ENCODE measurements at places on chromosomes 6 and 20.

DNA sequence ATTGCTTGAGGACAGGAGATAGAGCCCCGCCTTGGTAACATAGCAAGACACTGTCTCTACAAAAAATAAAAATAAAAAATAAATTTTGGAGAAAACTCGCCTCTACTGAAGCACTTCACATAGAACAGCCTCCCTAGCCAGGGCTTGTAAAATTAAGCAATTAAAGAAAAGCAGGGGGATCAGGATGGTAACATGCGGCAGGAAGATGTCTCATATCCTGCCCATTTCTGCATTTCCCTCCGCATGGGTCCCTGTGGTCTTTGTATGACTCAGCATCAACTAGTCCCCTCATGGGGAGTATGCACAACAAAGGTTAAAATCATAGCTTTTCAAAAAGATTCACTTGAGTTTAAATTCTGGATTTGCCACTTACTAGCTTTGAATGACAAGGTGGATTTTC is 379.0 kb downstream of the EPHA7 start:
- no peak for DNase-seq

DNA sequence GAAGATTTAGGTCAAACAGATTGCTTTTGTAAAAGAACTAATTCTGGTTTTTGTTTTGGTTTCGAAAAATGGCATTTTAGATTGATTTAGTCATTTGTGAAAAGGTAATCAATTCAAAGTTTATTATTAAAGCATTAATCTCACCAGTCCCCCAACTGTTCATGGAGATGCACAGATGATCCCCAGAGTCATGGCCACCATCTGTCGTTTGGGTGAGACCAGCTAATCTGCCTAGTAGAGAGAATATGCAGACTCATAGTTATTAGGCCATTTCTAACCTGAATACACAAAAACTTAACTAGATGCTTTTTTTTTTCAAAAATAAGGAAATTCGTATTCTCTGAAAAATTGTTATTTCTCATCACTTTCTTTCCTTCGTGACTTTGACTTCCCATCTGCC is 58.1 kb downstream of the C6orf58 start:
- DNase-seq: no peak

GRCh38 chr6:149840345-149841075 is 23.6 kb downstream of the LRP11 start:
- peak; percentile 97 for DNase-seq

DNA sequence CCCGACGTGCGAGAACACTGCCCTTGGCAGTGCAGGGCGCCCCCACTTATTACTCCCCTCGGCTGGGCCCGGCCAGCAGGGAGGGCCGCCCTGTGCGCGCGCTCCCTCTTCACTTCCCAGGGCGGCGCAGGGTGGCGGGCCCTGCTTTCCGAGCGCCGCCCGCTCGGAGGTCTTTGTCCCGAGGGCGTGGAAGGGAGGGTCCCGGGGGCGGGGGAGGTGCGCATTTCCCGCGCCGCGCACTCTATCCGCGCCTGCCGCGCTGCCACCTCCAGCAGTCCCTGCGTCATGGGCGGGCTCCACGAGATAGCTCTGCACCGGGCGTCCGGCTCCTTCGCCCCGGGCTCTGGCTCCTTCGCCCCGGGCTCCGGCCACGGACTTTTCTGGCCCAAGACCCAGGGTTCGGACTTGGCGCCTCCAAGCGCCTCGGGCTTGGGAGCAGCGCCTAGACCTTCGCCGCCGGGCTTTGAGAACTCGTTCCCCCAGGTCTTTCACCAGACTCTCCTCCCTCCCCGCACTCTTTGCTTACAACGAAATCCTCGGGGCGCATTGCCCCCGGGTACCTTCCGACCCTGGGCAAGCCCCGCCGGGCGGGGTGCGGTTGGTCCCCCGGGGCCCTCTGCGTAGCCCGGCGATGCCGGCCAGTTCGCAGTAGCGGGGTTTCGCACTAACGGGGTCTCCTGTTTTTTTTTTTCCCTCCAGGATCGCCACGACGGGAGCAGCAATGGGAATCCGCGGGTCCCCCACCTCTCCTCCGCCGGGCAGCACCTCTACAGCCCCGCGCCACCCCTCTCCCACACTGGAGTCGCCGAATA is 1.6 kb downstream of the TFAP2C start:
- DNase-seq: peak; percentile 55

DNA sequence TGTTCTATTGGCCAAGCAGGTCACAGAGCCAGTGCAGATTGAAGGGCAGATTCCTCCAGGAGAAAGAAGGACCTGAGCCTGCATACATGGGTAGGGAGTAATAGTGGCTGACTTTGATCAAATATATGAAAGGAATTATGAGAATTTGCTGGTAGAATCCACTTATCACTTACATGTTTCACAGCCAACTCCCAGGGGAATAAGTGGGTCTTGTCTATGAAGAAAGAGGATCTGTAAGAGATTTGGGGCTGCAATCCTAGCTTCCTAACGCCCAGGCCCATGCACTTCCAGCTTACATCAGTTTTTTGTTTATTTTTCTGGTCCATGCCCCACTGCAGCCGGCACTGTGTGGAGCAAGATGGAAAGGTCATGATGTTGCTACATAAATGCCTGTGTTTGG is 107.9 kb upstream of the SYNDIG1 start:
- DNase-seq: no peak

DNA sequence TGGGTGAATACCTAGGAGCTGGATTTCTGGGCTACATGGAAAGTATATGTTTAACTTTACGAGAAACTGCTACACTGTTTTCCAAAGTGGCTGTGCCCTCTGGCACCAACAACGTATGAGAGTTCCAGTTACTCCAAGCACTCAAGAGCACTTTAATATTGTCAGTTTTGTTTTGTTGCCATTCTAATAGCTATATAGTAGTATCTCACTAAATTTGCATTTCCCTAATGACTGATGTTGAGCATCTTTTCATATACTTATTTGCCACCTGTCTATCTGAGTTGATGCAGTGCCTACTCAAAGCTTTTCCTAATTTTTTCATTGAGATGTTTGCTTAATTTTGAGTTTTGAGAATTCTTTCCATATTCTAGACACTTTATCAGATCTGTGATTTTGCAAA is 76.7 kb downstream of the IYD start:
- no peak for DNase-seq

- no peak for DNase-seq
Measured at GRCh38 chr6:18263418-18264218, 712 bp downstream of the DEK start.

DNA sequence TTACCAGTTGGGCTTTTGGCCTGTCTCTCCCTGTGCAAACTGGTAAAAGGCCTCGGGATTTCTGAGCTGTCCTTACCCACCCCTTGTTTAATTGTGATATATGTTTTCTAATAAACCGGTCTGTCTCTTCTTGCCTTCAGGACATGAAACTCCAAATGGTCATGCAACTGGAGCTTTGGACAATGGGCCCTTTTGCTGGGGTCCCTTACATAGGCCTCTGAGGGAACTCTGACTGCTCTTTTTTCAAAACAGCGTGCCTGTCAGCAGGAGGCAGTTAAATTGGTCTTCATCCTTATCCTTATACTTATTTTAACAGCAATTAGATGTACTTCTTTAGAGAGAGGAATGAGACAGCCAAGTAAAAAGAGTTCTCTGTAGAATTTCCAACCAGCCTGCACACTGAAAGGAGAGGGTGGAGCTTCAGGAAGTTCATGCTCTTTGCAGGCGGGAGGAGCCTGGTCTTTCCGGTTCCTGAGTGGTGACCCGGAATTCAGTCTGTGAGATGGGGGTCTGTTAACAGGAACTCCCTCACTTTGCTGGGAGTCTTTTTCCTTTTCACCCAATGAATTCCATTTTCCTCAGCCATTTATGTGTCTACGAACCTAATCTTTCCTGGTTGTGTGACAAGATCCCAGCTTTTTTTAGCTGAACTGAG is 299.6 kb upstream of the GJE1 start:
- no peak for DNase-seq

- DNase-seq: no peak
Measured at GRCh38 chr6:99801805-99802204, 192.2 kb downstream of the MCHR2 start.

DNA sequence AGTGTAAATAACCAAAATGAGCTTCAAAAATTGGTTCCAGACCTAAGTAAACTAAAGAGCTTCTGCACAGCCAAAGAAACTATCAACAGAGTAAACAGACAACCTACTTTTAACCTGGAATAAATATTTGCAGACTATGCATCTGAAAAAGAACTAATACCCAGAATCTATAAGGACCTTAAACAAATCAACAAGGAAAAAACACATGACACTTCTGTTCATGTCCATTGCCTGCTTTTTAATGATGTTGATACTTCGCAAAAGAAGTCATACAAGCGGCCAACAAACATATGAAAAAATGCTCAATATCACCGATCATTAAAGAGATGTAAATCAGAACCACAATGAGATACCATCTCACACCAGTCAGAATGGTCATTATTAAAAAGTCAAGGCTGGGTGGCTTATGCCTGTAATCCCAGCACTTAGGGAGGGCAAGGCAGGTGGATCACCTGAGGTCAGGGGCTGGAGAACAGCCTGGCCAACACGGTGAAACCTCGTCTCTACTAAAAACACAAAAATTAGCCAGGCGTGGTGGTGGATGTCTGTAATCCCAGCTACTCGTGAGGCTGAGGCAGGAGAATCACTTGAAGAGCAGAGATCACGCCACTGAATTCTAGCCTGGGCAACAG is 42.5 kb upstream of the DST start:
- no peak for DNase-seq

- DNase-seq: no peak
Measured at GRCh38 chr6:80439721-80440470, 333.4 kb downstream of the BCKDHB start.

DNA sequence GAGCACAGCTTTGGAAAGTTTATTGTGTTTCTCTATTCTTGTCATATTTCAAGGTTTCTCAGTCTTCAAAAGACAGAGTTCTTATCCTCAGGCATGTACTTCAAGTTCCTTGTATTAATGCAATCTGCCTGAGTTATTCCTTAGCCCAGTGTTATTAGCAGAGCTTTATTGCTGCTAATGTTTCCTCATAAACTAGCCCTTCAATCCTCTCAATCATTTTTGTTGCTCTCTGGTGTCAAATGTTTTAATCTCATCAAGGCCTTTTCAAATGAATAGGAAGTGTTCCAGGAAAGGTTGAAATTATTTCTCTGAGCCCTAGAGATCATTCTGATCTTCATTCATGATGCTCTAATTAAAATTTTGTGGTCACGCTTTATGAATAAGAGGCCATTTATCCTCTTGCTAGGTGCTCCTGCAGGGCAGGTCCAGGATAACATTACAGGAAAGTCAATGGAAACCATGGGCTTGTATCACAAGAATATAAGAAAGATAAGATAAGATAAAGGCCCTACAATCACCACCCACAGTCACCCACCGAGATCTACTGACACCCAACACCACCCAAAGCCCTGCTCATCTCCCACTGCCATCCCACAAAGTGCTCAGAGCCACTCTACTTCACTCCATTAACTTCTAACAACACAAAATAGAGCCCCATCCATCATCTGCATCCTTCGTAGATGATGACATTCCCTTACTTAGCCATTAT is 125.9 kb downstream of the COL9A1 start:
- no peak for DNase-seq

DNA sequence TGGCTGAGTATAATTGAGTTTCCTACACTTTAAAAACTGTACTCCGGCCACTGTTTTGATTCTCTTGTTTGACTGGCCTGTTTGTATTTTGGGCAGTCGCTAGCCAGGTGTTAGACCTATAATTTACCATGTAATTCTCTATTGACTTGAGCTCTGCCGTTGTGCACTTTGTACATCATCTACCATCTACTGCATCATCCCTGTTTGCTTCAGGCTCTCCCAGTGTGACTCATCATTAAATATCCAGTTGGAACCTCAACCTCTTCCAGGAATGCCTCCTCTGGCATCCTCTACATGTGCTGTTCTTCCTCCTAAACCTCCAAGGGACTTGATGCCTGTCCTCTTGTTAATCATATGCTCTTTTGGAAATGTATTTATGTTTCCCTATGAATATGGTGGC is 72.3 kb downstream of the FARS2 start:
- DNase-seq: no peak

DNA sequence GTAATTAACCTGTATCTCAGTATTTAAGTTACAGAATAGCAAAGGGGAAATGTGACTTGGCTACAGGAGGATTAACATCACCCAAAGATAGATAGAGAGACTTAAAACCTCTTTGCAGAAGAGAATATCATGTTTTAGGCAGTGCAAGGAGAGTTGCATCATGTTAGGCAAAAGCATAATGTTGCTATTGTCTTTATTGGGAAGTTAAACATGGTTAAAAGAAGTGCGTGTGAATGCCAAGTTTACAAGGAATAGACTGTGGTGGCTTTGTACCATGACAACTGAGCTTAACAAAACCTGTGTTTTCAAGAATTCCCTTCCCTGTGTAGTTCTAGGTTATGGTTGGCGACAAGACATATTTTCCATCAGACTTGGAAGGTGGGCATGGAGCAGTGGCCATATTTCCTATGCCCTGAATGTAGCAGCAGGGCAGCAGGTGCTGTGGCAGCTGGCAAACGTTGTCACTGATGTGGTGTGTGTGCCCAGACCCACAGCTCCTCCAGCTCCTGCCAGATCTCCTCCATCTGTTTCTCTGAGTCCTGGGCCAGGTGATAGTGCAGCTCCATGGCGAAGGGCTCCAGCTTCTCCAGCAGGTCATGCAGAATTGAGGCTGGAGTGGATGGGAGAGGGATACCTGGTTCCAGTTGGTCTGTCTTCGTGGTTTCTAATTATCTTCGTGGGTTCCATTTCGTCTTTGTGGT is 163.3 kb downstream of the QRSL1 start:
- no peak for DNase-seq

- no peak for DNase-seq
Measured at GRCh38 chr20:36246401-36246800, 10.1 kb downstream of the AAR2 start.

- DNase-seq: no peak
Measured at GRCh38 chr6:31907158-31907813, 5.4 kb upstream of the ZBTB12 start.

DNA sequence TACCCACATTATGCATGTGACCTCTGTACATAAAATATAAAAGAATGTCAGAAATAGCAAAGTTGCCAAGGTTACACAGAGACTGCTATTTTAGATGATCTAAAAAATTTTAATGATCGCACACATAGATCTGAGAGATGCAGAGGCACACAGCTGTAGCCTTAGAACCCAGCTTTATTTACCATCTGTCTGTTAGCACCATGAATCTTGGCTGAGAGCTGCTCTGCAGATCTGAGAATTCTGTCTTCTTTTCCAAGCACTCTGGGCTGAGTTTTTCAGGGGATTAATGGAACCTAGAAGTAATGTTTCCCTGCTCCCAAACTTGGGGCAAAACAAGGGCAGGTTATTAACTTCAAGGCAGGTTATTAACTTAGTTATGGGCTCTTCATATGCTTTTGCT is 248.7 kb upstream of the JAG1 start:
- no peak for DNase-seq
